ENCODE measurements at places on chromosomes 3 and 15.

DNA sequence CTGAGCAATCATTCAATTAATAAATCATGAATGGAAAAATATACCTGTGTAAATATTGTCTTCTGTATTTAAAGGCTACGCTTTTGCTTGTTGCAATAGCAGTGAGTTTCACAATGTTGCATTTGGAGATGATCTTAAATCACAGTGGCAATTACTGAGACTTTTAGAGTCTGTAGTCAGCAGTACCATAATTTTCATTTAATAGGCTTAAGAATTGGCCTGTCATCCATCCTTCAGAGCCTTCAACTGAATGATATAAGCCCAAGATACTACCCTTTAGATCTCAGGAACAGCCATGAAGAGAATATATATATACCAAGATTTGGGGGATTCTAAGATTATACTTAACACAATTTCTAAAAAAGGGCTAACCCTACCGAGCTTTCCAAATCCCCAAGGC is 458.1 kb downstream of the GBE1 start:
- DNase-seq = no peak

DNA sequence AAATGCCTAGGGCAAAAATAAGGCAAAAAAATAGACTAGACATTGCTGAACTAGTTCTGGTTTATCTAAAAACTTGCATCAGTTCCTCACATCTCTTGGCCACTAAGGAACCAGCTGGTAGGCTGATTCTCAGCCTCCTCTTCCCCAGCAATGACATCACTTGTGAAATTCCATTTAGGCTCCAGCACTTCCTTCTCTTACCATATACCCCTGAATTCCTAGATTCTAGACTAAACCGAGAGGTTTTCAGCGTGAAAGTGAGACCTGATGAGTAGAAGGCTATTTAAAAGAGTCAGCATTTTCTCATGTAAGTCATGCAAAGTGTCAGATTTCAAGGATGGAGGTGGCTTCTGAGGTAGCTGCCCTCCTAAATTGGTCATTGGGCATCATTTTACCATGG is 247.1 kb upstream of the CDIN1 start:
- no peak for DNase-seq

- no peak for DNase-seq
These were observed 66.8 kb downstream of the PDE8A start for GRCh38 chr15:85048430-85048829.

DNA sequence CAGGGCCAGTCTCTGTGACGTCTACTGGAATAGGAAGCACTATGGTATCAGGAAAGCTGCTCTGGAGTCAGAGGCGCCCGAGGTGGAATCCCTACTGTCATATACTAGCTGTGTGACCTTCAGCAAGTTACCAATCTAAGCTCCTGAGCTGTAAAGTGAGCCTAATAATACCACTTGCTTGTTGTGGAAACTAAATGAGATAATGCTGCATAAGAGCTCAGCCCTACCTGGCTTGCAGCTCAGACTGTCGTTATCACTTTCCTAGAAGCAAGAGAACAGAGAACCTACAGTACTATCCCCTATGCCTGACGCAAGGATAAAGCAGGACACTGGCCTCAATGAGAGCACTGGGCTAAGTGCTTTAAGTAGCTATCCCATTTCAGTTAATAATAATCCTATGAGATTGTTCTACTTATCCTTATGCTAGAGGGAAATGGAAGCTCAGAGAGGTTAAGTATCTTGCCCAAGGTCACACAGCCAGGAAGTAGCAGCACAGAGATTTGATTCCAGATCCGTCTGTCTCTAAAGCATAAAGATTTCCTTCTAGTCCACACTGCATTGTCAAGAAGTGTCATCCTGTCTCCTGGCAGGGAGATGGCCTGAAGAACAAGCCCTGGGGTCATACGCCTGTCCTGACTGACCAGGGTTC is 195.2 kb downstream of the TLE3 start:
- DNase-seq = no peak

GRCh38 chr15:51155016-51155580 is 60.4 kb upstream of the TNFAIP8L3 start:
- DNase-seq = no peak

DNA sequence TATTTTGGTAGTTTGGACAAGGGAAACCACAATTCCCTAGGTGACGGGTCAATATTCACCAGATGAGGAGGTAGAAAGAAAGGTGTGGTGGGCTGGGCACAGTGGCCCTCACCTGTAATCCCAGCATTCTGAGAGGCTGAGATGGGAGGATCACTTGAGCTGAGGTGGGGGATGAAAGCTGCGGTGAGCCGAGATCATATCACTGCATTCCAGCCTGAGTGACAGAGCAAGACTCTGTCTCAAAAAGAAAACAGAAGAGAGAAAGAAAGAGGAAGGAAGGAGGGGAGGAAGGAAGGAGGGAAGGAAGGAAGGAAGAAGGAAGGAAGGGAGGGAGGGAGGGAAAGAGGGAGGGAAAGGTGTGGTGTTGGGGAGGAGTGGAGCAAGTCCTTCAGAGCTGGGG is 56.1 kb upstream of the RNF7 start:
- no peak for DNase-seq

GRCh38 chr15:60585743-60586708 is 107.1 kb upstream of the ICE2 start:
- DNase-seq = no peak

GRCh38 chr15:69484837-69485236 is 32.2 kb downstream of the RPLP1 start:
- no peak for DNase-seq

DNA sequence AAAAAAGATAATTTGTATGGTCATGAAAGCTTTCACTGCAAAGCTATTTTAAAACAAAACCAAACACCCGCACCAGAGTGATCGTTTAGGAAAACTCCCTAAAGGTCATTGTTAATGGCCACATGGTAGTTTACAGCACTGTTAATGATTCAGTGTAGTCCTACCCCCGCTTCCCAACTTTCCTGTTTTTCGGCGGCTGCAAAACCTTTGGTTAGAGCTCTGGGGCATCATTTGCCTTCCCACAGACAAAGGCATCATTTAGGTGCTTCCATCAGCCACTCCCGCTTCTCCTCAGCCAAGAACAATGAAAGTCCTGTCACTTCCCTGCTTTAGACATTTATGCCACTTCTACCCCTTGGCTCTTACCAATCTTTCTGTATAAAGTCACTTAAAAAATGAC is 10.6 kb downstream of the MELTF start:
- DNase-seq = no peak

GRCh38 chr3:186361246-186361761 is 730 bp downstream of the DGKG start:
- no peak for DNase-seq

Data from substantia nigra (tissue), 51 donors.